ENCODE measurements at places on chromosomes 5 and 9.

GRCh38 chr5:94025788-94026473, 284.5 kb upstream of the POU5F2 start:
- DNase-seq: no peak

DNA sequence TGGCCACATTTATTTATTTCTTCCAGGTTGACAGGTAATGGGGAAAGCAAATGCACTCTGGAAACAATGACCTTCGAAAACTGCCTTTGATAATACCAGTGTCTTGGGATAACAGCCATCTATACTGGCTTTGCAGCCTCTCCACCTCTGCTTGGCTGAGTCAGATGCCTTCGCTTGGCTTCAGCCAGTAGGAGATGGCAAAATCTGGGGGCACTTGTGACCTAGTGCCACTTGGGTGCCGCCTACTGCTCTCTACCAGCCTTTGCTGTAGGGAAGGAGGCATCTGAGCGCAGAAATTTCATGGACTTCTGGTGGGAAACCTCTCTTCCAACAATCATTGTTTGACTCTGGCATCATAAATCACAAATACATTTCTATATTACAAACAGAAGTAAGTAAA, 21.8 kb downstream of the FYB1 start:
- no peak for DNase-seq

DNA sequence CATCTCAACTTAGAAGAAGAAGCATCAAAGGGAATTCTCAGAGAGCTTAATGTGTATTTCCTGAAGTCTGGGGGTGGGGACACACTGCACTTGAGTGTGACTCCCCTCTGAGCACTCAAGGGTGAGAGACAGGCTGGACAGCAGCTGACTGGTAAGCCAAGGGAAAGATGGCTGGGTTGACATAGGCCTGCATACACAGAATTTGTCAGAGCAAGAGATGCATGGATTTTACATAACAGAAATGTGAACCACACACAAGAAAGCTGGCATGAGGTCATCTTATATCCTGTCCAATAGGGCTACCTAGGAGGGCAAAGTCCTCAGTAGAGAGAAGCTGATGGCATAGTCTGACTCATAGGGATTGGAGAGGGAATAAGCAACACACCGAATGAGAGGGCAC, 114.3 kb upstream of the EPB41L4A start:
- no peak for DNase-seq

DNA sequence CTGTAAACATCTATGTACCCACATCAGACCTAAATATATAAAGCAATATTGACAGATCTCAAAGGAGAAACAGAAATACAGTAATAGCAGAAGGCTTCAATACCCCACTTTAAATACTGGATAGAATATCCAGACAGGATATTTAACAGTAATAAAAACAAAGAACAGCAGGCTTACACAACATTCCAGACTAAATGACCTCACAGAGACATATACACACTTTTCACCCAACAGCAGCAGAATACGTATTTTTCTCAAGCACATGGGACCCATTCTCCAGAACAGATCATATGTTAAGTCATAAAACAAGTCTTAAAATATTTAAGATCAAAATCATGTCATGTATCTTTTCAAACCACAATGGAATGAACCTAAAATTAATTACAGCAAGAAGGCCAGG, 76.8 kb downstream of the CAMSAP1 start:
- no peak for DNase-seq

DNA sequence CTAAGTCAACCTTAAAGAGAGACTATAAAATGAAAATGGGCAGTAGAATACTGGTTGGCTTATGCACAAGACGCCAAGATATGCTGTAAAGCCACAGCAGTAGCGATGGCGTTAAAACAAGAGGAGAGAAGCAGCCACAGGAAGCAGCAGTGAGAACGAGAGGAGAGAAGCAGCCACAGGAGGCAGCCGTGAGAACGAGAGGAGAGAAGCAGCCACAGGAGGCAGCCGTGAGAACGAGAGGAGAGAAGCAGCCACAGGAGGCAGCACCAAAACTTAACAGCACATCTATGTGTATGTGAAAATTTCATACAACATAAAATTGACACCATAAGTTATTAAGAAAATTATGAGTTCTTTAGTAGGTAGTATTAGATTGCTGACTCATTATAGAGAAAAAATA, 2318.6 kb upstream of the ACO1 start:
- no peak for DNase-seq

DNA sequence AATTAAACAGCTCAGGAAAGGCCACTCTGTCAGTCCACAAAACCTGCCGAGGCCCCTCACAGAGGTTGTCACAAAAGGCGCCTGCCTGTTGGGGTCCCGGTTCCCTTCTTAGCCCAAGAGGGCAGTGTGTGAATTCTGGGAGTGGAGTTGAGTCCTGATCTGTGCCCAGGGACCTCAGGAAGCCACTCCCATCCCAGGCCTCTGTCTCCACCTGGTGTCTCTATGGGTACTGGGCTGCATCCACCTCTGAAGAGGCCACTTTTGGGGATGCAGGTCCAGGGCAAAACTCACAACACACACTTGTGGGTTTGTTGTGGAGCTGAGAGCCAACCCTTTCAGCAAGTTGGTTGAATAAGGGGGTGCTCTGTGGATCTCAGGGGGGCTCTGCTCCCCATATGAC, 74.3 kb upstream of the STXBP1 start:
- no peak for DNase-seq

DNA sequence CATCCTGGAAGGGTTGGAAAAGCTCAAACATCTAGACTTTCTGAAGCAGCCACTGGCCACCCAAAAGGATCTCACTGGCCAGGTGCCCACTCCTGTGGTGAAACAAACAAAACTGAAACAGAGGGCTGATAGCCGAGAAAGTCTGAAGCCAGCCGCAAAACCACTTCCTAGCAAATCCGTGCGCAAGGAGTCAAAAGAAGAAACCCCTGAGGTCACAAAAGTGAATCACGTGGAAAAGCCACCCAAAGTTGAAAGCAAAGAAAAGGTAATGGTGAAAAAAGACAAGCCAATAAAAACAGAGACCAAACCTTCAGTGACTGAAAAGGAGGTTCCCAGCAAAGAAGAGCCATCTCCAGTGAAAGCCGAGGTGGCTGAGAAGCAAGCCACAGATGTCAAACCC, 87.6 kb downstream of the MAP1B start:
- DNase-seq: no peak

GRCh38 chr9:23557689-23558088, 268.4 kb downstream of the ELAVL2 start:
- no peak for DNase-seq

- DNase-seq: no peak
Observed at GRCh38 chr5:65026816-65027548, 258.3 kb downstream of the CWC27 start.

GRCh38 chr5:136242611-136243010, 49.6 kb upstream of the SMIM32 start:
- no peak for DNase-seq

GRCh38 chr9:70551801-70552200, 137.3 kb upstream of the KLF9 start:
- no peak for DNase-seq

DNA sequence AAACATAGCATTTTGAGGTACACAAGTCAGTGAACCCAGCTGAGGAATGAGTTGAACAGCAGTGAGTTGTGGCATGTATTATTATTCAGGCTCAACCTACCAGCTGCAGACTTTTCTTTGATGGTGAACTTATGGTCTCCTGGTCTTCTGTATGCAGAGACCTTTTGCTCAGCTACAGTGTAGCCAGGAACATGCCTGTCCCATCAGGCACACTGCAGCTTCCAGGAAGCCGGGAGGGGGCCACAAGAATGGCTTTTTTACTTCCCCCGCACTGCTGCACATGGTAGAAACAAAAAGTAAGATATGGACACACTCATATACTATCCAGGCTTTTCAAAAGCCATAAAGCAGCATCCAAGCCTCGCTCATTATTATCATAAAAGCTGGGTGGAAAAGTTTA, 65.3 kb upstream of the PLPP1 start:
- no peak for DNase-seq

DNA sequence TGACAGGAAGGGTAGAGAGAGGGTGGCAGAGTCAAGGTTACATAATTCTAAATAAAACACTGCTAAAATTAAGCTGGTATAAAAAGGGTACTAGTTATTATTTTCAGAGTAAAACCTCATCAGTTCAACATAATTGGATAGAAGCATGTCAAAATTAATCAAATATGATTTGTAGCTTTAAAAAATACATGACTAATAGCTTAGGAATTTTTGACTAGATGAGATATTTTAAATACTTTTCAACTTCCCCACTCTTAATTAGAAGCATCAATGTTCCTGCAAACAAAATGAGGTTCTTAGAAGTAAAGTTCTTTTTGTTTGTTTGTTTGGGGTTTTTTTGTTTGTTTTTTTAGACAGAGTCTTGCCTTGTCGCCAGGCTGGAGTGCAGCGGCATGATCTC, 29.1 kb downstream of the HTR4 start:
- DNase-seq: no peak

- DNase-seq: no peak
Observed at GRCh38 chr5:31153521-31153920, 40.0 kb upstream of the CDH6 start.

DNA sequence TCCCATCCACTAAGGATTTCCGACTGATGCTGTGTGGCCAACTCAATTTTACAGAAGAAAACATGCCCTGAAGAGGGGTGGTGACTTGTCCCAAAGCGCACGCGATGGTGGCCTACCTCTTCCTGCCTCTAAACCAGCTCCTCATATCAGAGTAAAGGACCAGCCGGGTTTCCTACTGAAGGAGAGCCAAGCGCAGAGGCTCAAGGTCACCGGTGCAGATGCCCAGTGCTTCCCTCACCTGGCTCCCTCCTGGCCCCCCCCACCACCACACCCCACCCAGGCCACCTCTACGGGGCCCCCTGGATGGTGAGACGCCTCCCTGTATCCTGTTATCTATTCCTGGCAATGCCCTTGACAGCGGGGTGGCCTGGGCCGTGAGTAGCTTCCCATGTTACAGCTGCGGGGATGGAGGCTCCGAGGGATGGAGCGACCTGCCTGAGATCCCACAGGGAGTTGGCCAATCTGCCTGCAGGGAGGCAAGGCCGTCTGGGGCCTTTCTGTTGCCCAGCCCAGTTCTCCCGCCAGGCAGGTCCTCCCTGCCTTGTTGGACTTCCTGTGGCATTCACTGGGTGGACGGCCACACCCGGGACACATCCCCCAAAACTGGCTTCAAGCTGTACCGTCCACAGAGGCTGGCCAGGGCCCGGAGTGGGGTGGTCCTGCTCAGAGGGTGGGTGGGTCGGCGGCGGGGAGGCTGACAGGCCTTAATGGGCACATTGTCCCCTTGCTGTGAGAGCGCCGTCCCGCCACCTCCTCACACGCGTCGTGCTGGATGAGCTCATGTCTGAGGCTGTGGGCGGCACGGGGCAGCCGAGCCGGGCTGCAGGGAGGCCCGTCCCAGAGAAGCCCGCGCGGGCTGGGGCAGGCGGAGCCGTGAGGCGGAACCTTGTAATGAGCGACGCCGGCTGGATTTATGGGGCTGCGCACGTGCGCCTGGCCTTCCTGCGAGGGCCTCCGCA, 72.5 kb downstream of the MACROH2A1 start:
- DNase-seq: no peak
